Activated T-cell treated with anti-CD3 and anti-CD28 coated beads, Interleukin-2, amount 50 U/mL, for 4 hours (primary cell): ENCODE measurements at places on chromosomes 2 and 18. TPM values are rescaled to one million over a fixed set of nuclear protein-coding genes. Genes with fewer than 3 reads are reported as not detected.

DNA sequence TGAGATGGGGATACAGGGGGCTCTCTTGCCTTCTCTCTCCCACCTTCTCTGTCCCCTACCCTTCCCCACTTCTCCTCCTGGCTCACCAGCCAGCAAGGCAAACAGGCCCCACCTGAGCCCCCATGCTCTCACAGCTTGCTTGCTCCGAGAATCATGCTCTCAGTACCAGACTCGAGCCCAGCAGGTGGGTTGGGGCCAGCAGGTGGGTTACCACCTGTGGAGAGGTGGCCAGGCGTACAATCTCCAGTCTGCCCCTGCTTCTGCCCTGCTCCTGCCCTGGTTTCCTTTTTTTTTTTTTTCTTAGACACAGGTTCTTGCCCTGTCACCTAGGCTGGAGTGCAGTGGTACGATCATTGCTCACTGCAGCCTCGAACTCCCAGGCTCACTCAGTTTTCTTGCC, 214.5 kb downstream of the SH3RF3 start:
- no peak for DNase-seq

GRCh38 chr2:158393886-158394285, 62.7 kb downstream of the CCDC148 start:
- no peak for DNase-seq

- DNase-seq = no peak
Observed at GRCh38 chr18:26052505-26052904, 37.9 kb downstream of the SS18 start.

- DNase-seq = no peak
Observed at GRCh38 chr2:163248376-163249253, 410.0 kb upstream of the KCNH7 start.

DNA sequence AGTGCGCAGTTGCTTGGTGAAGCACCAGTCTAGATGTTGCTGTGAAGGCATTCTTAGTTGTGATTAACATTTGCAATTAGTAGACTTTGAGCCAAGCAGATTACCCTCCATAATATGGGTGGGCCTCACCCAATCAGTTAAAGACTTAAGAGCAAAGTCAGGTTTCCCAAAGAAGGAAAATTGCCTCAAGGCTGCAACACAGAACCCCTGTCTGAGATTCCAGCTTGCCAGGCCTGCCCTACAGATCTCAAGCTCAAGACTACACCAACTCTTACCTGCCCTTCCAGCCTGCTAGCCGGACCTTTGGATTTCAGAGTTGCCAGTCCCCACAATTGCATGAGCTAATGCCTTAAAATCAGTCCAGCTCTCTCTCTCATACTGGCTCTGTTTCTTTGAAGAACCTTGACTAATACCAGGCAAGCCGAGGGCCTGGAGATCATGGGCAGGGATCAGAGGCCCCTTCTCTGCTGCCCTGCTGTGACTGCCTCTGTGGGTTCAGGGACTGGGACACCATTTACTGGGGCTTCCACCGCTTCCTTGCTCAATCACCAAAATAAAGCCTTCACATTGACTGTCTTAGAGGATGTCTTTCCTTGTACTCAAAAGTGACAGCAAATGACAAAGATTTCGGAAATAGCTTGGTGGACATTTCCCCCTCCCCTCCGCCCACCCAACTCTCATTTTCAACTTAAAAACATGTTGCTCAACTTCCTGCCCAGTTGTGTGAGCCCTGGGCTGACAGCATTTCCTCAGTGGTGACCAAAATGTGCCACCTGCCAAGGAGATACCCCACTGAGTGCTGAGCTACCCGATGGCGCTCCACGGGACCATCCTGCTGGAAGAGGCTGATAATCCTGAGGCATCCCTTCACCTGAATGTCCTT, 86.7 kb downstream of the GALNT14 start:
- DNase-seq = no peak

Gene ATG4B
- 75.3 TPM for total RNA-seq

- DNase-seq = no peak
Observed at GRCh38 chr2:233006648-233007047, 6.4 kb downstream of the NGEF start.

Gene DIPK1C
- not detected for total RNA-seq

Gene MAB21L4
- total RNA-seq = not detected

- no peak for DNase-seq
Observed at GRCh38 chr2:153873052-153874048, 1.6 kb downstream of the GALNT13 start.

DNA sequence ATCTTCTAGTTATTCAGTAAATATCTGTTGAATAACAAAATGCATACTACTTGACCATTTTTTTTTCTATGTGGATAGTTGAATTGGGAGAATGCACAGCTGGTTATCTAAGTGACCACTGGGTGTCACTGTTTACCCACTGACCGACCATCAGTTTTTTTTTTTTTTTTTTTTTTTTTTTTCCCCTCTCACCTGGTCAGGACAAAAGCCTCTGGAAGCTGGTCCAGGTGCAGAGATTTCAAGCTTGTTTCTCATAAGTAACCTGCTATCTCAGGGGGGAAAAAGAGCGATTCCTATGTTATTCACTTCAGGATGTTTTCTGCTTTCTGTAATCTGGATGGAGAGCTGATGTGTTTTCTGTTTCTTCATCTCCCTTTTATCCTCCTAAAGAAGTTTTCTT, 256.0 kb downstream of the DCDC2C start:
- no peak for DNase-seq

DNA sequence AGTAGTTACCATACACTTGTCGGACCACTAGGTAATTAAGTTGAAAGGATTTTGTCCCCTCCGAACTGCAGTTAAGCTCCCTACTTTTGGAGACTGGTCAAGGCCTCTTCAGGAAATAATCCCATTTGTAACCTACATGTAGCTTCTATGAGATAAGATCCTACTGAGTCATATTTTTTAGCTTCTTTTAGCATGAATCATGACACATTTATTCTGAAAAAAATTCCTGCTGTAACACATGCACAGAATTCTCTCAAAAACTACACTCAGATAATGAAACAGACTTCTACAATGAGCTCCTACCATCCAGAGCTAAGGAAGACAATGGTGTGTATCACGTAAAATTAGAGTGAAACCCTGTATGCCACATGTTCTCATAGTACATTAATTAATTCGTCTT, 100.7 kb upstream of the CCDC195 start:
- no peak for DNase-seq

DNA sequence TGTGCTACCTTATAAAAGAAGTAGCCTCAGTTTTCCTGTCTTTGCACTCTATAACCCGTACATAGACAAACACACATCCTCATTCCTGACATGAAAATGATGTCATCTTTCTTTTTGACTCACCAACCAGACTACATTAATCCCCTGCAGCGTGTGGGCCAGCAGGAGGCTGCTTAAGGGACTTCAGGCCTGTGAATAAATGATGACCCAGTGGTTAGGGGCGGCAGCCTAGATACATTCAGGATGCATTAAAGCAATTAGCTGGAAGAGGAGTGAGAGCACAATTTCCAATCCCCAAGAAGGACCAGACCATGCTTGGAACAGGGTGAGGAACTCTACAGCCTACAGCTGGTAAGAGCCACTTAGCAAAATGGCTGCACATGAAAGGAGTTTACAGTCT, 57.3 kb upstream of the KLF7 start:
- no peak for DNase-seq

Gene MAP4K3
- 14.3 TPM for total RNA-seq

DNA sequence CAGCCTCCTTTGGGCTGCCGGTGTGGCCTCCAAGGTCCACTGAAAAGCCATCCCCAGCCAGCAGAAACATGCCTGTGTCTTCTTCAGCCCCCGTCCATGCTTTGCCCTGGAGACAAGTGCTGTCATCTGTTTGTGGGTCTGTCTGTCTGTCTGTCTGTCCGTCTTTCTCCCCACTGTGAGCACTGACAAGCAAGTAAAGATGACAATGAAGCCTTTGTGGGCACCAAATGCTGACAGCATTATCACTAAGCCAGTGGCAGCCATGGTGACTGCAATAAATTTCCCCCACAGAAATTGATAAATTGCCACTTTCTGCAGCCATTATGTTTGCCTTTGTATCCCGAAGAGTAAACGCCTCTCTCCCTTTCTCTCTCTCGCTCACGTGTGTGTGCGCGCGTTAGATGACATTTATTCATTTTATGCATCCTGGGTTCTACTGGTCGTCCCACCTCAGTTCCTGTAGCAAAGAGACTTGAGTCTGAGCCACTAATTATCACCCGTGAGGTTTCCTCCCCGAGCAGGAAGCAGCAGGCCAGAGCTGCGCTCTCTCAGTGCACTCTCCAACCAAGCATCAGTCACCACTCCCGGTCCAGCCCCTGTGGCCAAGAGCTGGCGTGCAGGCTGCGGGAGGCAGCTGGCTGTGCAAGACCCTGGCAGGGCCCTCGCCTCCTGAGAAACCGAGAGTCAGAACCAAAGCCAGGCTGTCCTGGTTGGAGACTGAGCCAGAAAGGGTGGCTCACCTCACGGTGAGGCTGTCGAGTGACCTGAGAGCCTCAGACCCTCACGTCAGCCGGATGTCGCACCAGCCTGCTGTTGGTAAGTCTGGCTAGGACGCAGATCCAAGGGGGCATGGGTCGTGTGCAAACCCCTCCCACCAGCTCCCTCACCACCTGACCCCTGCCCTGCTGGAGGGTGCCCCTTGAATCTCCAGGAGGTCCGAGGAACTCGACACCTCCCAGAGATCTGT, 6.9 kb downstream of the STEAP3 start:
- DNase-seq = no peak

Gene DSC2
- 0.11 TPM for total RNA-seq

DNA sequence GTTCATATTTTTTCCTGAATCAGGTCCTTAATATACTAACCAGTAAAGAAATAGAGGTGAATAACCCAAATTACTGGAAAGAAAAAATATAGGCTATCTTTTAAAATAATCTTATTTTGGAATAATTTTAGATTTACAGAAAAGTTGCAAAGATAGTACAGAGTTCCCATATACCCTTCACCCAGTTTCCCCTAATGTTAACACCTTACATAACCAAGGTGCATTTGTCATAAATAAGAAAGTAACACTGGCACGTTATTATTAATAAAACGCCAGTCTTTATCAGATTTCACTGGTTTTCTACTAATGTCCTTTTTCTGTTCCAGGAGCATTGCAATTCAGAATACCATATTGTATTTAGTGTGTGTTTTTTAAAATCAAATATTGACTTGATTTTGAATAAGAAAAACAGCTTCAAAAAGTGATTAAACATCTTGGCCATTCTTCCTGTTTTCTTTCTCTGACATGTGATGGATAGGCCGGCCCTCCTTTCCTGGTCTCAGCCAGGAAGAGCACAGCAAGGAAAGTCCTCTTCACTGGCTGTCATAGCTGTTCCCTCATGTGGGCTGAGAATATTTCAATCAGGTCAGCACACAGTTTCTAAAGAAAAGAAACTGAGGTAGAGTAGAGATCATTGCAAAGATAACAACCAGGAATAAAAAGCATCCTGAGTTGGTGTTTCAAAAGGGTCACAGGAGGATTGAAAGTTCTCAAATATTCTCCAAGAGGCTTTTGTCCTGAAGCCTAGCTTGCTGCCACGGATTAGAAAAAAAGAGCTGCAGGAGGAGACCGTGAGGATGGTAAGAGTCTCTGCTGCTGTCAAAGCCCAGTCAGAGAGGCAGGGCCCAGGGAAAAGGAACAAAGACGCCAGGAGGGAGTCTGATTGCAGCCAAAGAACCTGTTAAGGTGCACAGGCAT, 79.3 kb upstream of the ARL5A start:
- DNase-seq = no peak

Gene ESPNL
- total RNA-seq = 0.35 TPM

Gene MERTK
- total RNA-seq = 0.63 TPM

- no peak for DNase-seq
Observed at GRCh38 chr2:37816686-37817085, 108.4 kb upstream of the RMDN2 start.

DNA sequence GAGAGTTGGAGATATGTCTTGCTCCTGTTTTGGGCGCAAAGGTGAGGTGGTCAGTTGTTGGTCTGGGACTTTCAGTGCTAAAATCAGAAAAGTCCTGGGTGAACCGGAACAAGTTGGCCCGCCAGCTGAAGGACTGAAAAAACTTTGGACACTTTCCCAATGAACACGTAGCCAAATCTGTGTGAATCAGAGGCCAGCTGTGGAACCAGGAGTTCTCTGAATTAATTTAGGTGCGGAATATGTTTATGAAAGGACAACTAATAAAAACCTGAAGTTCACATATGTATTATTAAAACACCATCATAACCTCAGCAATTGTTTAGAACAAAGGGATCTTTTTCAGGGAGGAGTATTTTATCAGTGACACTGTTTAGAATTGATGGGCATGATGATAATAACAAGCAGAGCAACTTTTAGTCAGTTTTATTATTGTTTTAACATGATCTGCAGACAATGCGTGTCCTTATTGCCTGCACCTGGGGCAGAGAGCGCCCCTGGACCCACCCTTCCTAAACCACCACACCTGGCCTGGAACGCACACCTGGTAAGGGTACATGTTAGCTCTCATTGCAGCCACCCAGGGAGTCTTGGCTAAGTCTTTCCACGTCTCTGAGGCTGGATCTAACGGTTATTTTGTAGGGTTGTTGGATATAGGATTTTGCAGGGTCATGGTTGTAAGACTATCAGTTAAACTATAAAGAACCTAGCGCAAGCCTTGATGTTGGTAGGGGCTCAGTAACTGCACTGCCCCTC, 9.9 kb upstream of the ODC1 start:
- DNase-seq = no peak

GRCh38 chr2:215407061-215407460, 28.8 kb downstream of the FN1 start:
- DNase-seq = no peak

DNA sequence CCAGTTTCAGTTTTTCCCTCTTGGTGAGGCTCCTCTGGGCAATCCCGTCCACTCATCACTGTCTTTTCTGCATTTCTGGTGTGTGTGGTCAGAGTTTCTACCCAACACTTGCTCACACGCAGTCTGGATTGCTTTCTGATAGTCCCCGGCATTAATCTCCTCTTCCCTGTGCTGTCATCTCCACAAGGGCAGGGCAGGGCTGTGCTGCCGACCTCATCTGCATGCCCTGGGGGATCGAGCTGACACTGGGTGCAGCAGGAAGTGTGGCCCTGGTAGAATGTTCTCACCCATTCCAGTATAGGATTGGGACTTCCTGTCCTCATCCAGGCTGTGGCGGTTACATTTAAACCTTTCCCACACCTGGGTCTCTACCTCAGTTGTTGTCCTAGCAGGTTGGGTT, 80.0 kb upstream of the FAM136A start:
- DNase-seq = no peak

Gene MC5R
- total RNA-seq = not detected

- no peak for DNase-seq
Observed at GRCh38 chr2:46076875-46077274, 220.3 kb upstream of the EPAS1 start.
